ENCODE measurements at places on chromosomes 1 and 21.
A peak's percentile ranks its signal among the peaks of the same experiment; 100 is the strongest.

DNA sequence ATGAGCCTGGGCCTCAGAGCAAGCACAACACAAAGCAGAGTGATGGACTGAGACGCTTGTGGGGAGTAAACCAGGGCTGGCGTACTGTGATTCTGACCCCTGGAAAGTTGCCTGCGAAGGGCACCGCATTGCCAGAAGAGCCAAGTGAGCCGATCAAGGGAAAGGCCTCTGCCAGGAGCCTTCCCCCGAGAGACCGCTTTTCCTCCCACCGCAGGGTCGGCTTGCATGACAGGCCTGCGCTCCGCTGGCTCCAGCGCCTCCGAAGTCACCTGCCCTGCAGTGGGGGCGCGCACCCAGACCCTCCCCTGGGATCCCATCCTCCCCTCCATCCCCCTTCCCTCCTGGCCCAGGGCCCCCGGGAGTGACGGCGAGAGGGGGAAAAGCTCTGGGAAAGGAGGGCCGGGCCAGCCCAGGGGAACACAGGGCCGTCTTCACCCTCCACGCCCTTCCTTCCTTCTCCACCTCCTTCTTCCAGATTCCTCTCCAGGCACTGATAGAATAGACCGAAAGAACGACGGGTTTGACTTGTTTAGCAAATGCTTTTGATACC, 165.0 kb downstream of the TRIM33 start:
- DNase-seq = peak; percentile 36

DNA sequence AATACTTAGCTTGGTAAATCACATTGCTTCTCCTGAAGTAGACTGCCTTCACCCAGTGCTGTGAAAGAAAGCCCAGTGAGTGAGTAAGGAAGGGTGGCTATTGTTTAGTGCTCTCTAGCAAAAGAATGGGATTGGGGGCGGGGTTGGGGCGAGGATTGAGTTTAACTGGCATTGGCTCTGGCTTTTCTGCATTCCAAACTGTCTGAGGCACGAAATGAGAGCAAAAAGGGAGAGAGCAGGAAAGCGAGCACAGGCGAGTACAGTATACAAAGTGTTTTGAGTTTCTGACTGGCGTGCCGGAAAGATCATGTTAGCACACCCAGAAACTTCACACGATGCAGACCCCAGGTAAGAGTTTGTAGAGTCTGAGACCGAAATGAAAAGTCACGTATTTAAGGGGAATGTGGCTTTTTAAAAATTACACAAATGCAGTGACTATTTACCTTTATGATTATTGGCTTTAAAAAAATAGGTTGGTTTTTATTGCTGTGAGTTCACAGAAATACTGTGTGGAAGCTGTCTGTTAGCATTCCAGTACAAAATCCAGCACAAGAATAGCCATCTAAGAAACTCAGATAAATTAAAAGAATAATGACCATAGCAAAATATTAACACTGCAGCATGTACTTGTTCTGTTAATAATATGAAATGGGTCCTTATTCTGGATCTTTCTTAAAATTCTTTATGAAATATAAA, 155.4 kb downstream of the CLEC20A start:
- peak; percentile 95 for DNase-seq

DNA sequence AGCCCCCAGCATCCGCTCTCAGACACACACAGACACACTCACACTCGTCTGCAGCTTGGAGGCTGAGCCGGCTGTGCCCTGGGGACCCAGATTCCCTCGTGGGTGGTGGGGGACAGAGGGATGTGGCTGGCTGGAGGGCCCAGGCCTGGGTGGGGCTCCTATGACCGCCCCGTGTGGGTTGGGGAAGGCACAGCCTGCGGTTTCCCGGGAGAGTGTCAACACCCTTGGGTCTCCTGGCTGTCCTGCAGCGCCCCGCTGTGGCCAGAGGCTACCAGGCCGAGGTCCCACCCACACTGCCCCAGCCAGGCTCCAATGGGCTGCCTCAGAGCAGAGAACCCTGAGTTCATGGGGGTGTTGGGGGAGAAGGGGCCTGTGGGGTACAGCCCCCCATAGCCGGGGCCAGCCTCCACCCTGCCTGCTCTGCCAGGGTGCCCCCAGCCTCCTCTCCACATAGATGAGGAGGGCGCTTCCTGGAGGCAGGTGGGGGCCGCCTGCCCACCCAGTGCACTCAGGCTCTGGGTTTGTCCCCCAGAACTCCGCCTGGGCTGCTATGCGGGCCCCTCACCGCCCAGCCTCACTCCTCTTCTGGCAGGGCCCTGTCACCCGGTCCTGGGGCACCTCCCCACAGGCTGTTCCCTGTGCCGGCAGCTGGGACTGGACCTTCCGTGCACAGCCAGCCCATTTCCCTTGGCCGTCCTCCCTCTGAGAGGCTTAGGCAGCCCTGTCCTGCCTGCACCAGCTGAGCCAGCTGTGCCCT, at the start of gene TTC34:
TTC34 (minus strand) TSS at position 159 of the 757 bp plus-strand sequence. CDS start 866 bp downstream, outside the sequence.
- DNase-seq = no peak

DNA sequence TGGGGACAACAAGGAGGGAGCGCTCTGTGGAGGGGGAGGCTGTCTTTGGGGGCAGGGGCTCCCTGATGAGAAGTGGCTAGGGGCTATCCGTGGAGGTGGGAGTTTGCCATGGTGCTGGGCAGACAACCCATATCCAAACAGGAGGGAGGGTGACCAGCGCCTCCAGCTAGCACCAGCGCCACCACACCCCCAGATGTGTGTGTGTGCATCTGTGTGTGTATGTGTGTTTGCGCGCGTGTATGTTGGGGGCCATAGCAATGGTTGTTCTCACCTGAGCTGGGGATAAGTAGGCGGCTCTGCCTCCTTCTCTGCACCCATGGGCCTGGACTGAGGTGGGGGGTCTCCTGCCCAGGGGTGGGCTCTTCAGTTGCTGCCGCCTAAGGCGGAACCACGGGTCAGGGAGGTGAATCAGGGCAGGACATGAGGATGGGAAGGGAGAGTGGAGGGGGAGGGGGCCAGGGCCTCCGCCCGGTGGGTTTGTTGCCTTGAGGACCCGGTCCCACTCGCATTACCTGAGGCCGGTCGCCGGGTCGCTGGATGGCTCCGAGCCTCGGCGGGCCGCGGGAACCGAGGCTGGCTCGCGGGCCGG, 345 bp downstream of the HPCAL4 start:
- no peak for DNase-seq

DNA sequence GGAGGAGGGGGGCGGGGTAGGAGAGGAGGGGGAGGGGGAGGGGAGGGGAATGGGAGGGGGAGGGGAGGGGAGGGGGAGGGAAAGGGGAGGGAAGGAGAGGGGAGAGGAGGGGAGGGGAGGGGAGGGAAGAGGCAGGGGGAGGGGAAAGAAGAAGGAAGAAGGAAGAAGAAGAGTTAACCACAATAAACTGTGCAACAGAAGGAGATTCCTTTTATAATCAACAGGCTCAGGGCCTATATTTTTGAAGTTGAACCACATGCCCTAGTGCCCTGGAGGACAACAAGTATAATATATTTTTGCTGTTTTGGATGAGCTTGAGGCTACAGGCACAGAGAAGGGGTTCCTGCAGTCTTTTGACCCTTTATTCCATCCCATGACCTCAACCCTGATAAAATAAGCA, 228.2 kb upstream of the IRF2BP2 start:
- no peak for DNase-seq

DNA sequence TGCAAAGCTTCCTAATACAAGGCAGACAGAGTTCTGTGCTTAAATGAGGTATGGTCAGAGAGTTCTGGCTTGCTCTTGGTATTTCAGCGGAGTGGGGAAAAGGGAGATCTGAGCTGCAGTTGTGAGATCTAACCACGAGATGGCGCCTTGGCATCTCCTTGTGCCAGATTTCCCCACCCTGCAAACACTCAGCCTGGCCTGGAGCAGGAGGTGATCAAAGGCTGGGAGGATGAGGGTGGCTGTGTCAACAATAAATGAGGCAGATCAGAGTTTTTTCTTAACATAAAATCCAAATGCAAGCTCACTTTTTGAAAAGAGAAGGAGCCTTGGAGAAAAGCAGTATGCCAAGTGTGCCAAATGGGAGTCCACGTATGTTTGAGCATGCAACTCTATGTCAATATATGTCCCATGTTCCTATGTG, 4.1 kb upstream of the TFAP2E start:
- peak; percentile 80 for DNase-seq

GRCh38 chr1:204920967-204921366, 50.3 kb downstream of the NFASC start:
- no peak for DNase-seq
